ENCODE measurements at places on chromosomes 6 and 20. TPM values are rescaled to one million over a fixed set of nuclear protein-coding genes. Genes with fewer than 3 reads are reported as not detected.
A peak's percentile ranks its signal among the peaks of the same experiment; 100 is the strongest.

PLCB1 gene
- total RNA-seq = 13.4 TPM

LHFPL5 gene
- not detected for total RNA-seq

PNLDC1 gene
- not detected for total RNA-seq

TNF gene
- total RNA-seq = not detected

GRCh38 chr6:168415993-168416530, 24.9 kb upstream of the SMOC2 start:
- no peak for DNase-seq
- no peak overlapping the region for H3K27ac ChIP-seq
- no peaks in the 10 kb centered on the region for H3K27me3 ChIP-seq
- H3K4me1 ChIP-seq = no peaks in the 10 kb centered on the region
- H3K4me3 ChIP-seq = no peak overlapping the region
- H3K36me3 ChIP-seq = no peaks in the 10 kb centered on the region

GRCh38 chr6:53530346-53530745, 14.6 kb downstream of the GCLC start:
- H3K4me1 ChIP-seq = no peaks in the 10 kb centered on the region
- no peak overlapping the region for H3K27ac ChIP-seq
- DNase-seq = no peak
- H3K36me3 ChIP-seq = no peaks in the 10 kb centered on the region

DNA sequence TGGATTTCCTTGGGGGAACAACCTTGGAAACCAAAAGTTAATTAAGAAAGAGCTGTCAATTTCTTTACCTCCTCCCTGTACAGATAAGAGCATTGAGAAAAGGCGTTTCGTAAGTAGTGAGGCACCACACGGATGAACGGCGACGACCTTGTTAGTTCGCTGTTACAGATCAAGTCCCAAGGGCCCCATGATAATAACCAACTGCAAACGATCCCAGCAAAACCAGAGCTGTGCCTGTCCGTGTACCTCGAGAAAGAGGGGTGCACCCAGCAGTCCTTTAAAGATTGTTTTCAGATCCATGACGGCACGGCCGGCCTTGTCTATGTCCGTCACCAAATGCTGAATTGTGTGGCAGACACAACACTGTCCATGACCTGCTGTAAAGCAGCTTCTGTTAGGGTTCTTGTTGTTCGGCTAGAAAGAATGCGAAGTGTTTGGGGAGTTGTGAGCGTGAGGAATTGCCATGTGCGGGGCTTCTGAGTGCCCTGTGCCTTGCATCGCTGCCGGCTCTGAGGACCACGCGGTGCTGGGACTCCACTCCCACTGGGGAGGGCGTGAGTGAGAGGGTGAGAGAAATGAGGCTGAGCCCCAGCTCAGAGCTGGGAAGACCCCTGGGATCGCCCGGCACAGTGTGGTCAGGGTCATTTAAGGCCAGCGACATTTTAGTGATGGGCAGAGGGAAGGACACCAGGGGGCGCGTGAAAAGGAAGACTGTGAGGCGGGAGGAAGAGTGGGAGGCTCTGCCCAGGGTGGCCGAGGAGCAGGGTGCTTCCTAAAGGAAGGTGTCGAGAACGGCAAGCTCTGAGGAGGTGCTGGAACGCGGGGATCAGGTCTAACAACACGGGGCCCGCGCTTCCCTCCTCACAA, 136.8 kb upstream of the RPS6KA2 start:
- no peak overlapping the region for H3K27ac ChIP-seq
- H3K27me3 ChIP-seq = no peaks in the 10 kb centered on the region
- H3K4me1 ChIP-seq = no peaks in the 10 kb centered on the region
- no peaks in the 10 kb centered on the region for H3K36me3 ChIP-seq
- no peak for DNase-seq

DNA sequence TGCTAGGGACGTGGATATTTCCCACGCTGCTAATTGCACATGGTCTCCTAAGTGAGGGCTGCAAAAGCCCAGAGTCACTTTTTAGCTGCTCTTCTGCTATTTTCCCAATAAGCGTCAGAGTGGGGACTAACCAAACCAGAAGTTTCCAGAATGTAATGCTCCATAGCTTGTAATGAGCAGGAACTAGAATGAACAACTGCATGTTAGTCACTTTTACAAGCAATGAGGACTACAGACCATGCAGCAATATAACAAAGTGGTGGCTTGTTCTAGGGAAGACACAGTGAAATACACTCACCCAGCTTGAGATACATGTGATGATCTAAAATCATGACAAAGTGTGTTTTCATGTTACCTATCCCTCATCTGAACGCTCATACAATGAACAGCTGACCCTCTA, 314.1 kb upstream of the SGK1 start:
- H3K27me3 ChIP-seq = no peaks in the 10 kb centered on the region
- H3K36me3 ChIP-seq = no peaks in the 10 kb centered on the region
- DNase-seq = no peak
- no peaks in the 10 kb centered on the region for H3K4me1 ChIP-seq

GRCh38 chr6:108597572-108598304, 37.0 kb downstream of the FOXO3 start:
- H3K27ac ChIP-seq = peak overlapping the region; percentile 46
- H3K4me1 ChIP-seq = peaks cover 22% of the 10 kb centered on the region
- no peak for DNase-seq
- no peaks in the 10 kb centered on the region for H3K27me3 ChIP-seq

DNA sequence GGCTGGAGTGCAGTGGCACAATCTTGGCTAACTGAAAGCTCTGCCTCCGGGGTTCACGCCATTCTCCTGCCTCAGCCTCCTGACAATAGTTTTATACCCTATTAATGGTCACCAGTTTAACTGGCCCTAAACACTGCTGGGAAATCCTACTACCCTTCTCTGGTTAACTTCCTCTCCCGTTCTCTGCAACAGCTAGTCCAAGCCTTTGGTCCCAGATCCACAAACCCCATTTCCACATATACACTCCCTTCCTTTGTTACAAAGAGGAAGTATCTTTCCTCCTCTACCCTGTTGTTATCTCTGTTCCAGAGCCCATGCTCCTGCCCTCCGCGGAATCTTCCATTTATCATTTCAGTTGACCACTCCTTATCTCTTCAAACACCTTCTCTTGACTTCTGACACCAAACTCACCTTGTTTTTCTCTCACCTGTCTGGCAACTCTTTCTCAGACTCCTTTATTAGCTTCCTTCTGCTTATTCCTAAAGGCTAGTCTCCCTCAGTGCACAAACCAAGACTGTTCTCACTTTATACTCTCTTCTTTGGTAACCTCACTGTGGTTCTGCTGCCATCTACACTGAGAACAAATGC, 25.0 kb upstream of the TBC1D22B start:
- no peak overlapping the region for H3K27ac ChIP-seq
- no peak for DNase-seq
- H3K4me3 ChIP-seq = no peak overlapping the region
- H3K27me3 ChIP-seq = no peaks in the 10 kb centered on the region
- H3K36me3 ChIP-seq = no peaks in the 10 kb centered on the region

DNA sequence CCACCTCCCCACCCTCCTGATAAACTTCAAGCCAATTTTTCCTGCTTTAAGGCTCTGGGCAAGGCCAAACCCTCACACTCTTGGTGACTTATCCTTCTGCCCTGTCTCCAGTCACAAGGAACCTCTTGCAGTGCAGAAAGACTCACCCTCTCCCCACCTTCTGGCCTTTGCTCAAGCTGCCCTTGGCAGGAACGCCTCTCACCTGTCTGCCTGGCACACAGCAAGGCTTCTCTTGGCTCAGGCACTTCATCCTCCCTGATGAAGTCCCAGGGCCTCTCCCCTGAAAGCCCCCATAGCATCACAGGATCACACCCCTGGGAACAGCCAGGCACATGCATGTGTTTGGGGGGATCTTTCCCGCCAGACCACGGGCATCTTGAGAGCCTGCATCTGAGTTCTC, 68.8 kb upstream of the NNAT start:
- H3K4me3 ChIP-seq = no peak overlapping the region
- peaks cover 12% of the 10 kb centered on the region for H3K27me3 ChIP-seq
- no peaks in the 10 kb centered on the region for H3K4me1 ChIP-seq
- H3K36me3 ChIP-seq = no peaks in the 10 kb centered on the region
- no peak for DNase-seq
- no peak overlapping the region for H3K27ac ChIP-seq

GRCh38 chr6:160027931-160028330, 59.0 kb downstream of the IGF2R start:
- DNase-seq = no peak
- H3K36me3 ChIP-seq = peaks cover 19% of the 10 kb centered on the region
- peaks cover 17% of the 10 kb centered on the region for H3K4me1 ChIP-seq
- H3K4me3 ChIP-seq = no peak overlapping the region

GRCh38 chr6:84575264-84575663, 189.1 kb downstream of the TBX18 start:
- H3K4me1 ChIP-seq = no peaks in the 10 kb centered on the region
- no peak overlapping the region for H3K4me3 ChIP-seq
- no peaks in the 10 kb centered on the region for H3K36me3 ChIP-seq
- no peak overlapping the region for H3K27ac ChIP-seq
- no peaks in the 10 kb centered on the region for H3K27me3 ChIP-seq
- DNase-seq = no peak

DNA sequence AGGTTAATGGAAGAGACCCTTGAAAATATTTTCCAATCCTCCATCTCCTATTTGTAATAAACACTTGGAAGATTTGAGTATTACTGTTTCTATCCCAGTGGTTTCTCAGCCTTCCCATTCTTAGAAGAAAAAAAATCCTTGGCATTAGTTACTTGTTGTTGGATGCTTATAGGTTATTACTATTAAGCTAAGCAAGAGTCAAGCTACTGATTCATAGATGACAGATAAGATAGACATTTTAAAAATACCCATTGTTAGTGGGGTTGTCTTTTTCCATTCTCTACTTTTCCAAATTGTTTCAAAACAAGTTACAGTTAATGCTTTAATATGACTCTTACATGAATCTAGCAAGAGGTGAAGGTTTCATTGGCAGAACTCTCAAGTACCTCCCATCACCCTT, 158.5 kb downstream of the HIVEP2 start:
- no peak overlapping the region for H3K4me3 ChIP-seq
- H3K4me1 ChIP-seq = no peaks in the 10 kb centered on the region
- no peaks in the 10 kb centered on the region for H3K36me3 ChIP-seq
- H3K27me3 ChIP-seq = no peaks in the 10 kb centered on the region
- DNase-seq = no peak

- no peaks in the 10 kb centered on the region for H3K4me1 ChIP-seq
- no peaks in the 10 kb centered on the region for H3K27me3 ChIP-seq
- no peak overlapping the region for H3K4me3 ChIP-seq
- no peak overlapping the region for H3K27ac ChIP-seq
- no peaks in the 10 kb centered on the region for H3K36me3 ChIP-seq
These were observed 27.7 kb downstream of the PTPRA start for GRCh38 chr20:2900845-2901592.

- H3K4me1 ChIP-seq = peaks cover 12% of the 10 kb centered on the region
- no peaks in the 10 kb centered on the region for H3K27me3 ChIP-seq
- H3K4me3 ChIP-seq = no peak overlapping the region
- peaks cover 1% of the 10 kb centered on the region for H3K36me3 ChIP-seq
- no peak for DNase-seq
- H3K27ac ChIP-seq = no peak overlapping the region
These were observed 80.5 kb upstream of the NAA20 start for GRCh38 chr20:19936466-19937200.

GRCh38 chr20:59828125-59829053, 105.0 kb downstream of the SYCP2 start:
- no peak overlapping the region for H3K4me3 ChIP-seq
- H3K27ac ChIP-seq = no peak overlapping the region
- H3K27me3 ChIP-seq = no peaks in the 10 kb centered on the region
- no peaks in the 10 kb centered on the region for H3K36me3 ChIP-seq

DNA sequence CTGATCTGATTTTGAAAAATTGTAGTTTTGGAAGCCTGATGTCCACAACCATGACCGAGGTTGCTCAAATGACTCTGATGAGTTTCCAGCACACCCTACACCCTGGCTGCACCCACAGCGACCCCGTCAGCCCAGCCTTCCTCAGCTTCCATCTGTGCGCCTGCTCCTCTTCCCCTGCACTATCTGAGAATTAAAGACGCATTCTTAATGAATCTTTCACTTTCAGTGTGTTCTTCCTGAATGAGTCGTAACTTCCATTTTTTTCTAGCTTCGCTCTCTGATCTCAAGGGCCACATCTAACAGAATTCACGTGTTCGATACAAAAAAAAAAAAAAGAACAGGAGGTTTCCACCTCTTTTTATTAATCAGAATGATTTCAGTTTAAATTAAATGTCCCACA, 21.3 kb upstream of the RREB1 start:
- H3K36me3 ChIP-seq = no peaks in the 10 kb centered on the region
- H3K4me3 ChIP-seq = peak overlapping the region; percentile 32
- H3K27ac ChIP-seq = no peak overlapping the region
- no peaks in the 10 kb centered on the region for H3K27me3 ChIP-seq
- peak; percentile 29 for DNase-seq

DNA sequence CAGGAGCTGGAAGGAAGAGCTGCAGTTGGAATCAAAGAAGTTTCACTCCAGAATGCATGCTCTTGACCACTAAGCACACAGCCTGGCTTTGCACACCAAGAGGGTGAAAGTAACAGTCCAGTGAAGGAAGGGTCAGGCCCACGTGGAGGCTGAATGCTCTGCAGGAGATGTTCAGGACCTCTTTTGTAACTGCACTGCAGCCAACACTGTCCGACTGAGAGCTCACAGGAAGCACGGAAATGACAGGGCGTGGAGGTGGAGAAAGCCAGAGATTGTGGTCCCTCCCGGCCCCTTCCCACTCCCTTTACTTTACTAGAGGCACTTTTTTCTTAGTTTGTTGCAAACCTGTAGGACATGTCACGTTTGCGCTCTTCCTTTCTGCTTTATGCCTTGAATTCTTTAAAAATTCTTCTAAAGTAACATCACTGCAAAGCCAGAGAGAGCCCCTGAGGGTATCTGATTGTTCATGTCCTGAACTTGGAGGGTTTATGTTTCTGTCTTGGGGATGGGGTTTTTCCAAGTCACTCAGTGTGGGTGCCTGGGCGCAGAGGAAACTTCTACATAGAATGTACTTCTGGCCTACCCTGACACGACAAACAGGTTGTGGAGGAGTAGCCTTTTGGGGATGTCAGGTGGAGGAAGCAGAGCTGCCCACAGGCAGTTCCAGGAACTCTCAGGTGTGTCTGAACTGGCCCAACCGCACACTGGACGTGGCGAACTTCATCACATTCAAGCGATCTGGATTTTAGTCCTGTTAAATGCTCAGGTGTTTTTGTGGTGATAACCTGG, 40.9 kb downstream of the JAG1 start:
- H3K27ac ChIP-seq = no peak overlapping the region
- no peak overlapping the region for H3K4me3 ChIP-seq

GRCh38 chr20:14561741-14562221, 224.4 kb upstream of the FLRT3 start:
- no peaks in the 10 kb centered on the region for H3K27me3 ChIP-seq
- H3K27ac ChIP-seq = no peak overlapping the region
- no peaks in the 10 kb centered on the region for H3K4me1 ChIP-seq
- no peak overlapping the region for H3K4me3 ChIP-seq

- H3K36me3 ChIP-seq = no peaks in the 10 kb centered on the region
- H3K4me3 ChIP-seq = no peak overlapping the region
- no peaks in the 10 kb centered on the region for H3K27me3 ChIP-seq
- peak; percentile 43 for DNase-seq
- H3K4me1 ChIP-seq = no peaks in the 10 kb centered on the region
These were observed 36.7 kb upstream of the TMEM14A start for GRCh38 chr6:52634211-52634610.

DNA sequence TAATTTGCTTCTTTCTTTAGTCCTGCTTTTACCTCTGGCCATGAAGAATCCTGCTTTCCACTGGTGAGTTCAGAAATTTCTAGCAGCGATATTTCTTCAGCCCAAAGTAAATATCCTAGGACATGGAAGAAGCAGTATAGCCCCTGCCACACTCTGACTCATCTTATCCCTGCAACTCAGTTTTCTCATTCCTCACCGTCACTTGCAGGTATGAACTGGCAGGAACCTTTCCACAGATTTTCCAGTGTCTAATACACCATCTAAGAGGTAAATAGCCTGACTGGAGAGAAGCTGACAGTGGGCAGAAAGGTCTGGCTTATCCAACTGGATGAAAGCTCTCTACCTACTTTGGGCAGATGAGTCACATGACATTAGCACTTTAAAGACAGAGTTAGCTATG, 816.7 kb upstream of the FLRT3 start:
- H3K36me3 ChIP-seq = no peaks in the 10 kb centered on the region
- H3K27me3 ChIP-seq = no peaks in the 10 kb centered on the region
- DNase-seq = no peak
- H3K27ac ChIP-seq = no peak overlapping the region

Data from fibroblast of lung (primary cell).